Thymus (tissue), 14 donors: ENCODE measurements at places on chromosomes 3 and 15.

DNA sequence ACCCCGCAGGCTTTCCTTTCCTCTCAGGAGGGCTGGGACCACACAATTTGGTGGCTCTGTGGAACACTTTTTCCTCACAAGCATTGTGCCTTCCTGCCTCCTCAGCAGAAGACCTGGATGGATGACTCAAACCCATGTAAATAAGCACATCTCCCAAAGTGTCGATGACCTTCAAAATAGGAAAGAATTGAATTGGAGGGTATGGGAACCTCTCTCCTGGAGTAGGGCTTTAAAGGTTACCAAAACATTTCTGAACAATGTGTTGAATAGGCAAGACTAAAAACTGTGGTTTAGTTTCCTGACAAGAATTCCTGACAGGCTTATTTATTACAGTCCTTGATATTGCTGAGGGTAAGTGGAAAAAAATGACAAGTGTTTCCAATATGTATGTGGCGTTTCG lies 118.2 kb downstream of the ALDH1A2 start:
- no peak overlapping the region for H3K4me3 ChIP-seq
- no peak overlapping the region for H3K27ac ChIP-seq
- H3K36me3 ChIP-seq, result no peaks in the 10 kb centered on the region
- DNase-seq, result no peak
- H3K4me1 ChIP-seq, result no peaks in the 10 kb centered on the region

- no peak for DNase-seq
- no peak overlapping the region for H3K4me3 ChIP-seq
- no peaks in the 10 kb centered on the region for H3K36me3 ChIP-seq
- no peak overlapping the region for H3K27ac ChIP-seq
- no peaks in the 10 kb centered on the region for H3K4me1 ChIP-seq
Observed at GRCh38 chr3:117567906-117568305, 858.3 kb downstream of the TUSC7 start.

DNA sequence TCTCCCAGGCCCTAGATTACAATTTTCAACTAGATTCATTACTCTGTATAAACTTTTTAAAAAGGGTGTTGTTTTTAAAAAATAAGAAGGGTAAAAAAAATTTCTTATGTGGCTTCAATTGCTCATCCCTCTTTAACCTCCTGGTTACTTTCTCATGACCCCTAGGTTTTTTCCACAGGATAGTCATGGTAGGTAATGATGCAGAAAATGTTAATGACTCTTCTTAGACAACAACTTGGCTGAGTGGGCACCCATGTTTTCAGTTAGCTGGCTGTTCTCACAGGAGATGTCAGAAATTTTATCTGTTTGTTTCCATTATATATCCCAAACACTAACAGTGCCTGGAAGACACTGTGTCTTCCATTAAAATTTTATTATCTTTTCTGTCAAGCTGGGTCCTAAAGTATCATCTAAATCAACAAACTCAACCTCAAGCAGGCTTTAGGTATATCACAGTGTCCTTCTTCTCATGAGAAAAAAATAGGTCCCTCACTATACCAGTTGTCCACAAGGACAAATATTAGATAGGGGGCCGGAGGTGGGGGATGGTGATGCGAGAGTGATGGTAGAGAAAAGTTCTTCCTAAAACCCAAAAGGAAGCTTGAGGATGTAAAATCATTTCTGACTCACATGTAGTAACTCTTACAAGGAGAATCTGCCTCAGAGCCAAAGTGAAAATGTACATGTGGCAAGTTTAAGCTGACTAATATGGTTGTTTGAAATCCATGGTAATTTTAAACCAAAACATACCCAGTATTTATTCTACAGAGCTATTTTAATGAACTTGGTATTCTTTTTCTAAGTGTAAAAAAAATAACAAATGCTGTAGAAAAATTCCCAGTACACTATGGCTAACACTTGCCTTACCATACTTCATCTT lies 43.3 kb downstream of the PLOD2 start:
- H3K27ac ChIP-seq, result no peak overlapping the region
- no peak for DNase-seq
- no peaks in the 10 kb centered on the region for H3K27me3 ChIP-seq

DNA sequence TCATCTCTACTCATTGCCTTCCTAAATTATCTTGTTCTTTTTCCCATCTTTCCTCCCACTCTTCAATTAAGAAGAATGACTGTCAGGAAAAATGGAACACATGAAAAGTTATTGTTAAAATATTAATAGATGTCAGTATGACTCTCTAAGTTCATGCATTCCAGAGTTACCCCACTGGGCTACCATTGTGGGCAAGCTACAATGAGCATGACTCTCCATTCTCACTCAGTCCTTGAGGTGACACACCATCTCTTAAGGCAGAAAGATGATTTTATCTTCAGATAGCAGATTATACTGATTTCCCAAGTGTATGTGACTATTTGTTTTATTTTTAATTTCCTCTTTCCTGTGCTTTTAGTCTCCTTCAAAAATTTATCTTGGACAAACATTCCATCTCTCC lies 144.3 kb downstream of the ALCAM start:
- no peak overlapping the region for H3K4me3 ChIP-seq
- no peak overlapping the region for H3K27ac ChIP-seq
- H3K27me3 ChIP-seq, result no peaks in the 10 kb centered on the region
- DNase-seq, result no peak
- H3K36me3 ChIP-seq, result no peaks in the 10 kb centered on the region

GRCh38 chr3:191944835-191945234 lies 483.9 kb downstream of the PYDC2 start:
- H3K27ac ChIP-seq, result no peak overlapping the region
- no peaks in the 10 kb centered on the region for H3K4me1 ChIP-seq
- no peaks in the 10 kb centered on the region for H3K27me3 ChIP-seq
- no peak overlapping the region for H3K4me3 ChIP-seq
- no peaks in the 10 kb centered on the region for H3K36me3 ChIP-seq

DNA sequence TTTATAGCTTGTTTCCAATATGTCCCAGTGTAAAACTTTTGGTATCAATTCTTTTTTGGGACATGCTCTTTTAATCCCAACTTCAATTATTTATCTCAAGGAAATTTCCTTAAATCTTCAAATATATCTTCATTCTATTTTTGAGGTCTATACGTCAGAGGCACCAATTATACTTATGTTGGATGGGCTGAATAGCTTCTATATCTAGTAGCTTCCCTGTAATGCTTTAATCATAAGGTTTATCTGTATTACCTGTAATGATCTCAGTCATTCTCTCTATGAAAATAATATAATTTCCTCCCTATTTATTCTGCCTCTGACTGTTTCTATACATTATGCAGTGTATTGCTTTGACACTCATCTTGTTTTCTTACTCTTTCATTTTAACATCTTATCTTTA lies 29.9 kb upstream of the MCCC1 start:
- no peaks in the 10 kb centered on the region for H3K36me3 ChIP-seq
- no peaks in the 10 kb centered on the region for H3K4me1 ChIP-seq
- H3K4me3 ChIP-seq, result no peak overlapping the region
- H3K27ac ChIP-seq, result no peak overlapping the region

DNA sequence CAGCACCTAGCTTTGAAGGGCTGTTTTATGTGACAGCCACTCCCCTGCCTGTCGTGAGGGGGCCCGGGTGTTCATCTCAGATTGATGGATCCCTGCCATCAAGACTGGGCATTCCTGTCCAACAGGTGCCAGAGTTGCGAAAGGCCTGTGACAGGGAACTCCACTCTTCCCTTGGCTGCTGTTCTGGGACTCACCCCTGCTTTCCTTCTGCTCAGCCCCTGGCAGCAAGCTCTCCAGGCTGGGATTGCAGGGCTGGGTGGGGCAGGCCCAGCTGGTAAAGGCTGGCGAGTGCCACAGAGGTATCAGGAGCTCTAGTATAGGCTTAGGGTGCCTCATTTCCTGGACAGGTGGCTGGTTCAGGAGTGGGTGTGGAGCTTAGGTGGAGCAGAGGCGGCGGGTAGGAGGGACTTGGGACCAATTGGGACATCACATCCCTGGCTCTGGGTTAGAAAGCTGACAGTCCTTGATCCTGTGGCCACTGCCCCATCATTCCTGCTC lies at the start of gene PLA2G4B:
Gene PLA2G4B (plus strand): TSS at position 448 of the 498 bp plus-strand sequence. CDS start 67 bp downstream, outside the sequence.
- no peak within 1 kb of the TSS for H3K27ac ChIP-seq
- DNase-seq, result no peak
- H3K36me3 ChIP-seq, result peaks cover 3% of the 10 kb centered on the region
- no peak within 1 kb of the TSS for H3K4me3 ChIP-seq
- H3K27me3 ChIP-seq, result no peaks in the 10 kb centered on the region
- no peaks in the 10 kb centered on the region for H3K4me1 ChIP-seq

DNA sequence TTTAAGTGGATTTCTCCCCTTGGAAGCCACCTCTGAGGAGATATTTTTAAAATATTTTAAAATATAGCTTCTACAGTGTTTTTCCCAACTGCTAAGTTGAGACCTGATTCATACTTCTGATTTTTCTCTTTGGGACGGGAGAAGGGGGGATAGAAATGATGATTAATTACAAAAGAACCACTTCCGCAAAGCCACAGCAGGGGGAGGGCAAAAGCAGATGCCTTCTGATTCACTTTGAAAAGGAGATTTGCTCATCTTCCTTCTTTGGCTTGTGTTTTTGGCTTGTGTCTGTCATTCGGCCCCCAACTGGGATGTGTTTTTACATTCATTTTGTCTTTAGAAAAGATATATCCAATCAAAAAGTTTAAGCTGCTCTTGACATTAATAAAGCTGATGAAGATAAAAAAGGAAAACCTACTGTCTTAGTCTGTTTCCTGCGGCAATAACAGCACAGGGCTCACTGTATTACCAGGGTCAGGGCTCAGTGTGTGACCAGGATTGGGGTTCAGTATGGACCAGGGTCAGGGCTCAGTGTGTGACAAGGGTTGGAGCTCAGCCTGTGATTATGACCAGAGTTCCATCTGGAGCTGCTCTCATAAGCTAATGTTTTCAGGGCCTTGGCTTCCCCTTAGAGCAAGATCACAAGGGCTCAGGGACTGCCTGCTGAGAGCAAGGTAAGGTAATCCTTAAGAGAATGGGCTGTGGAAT lies 223.2 kb downstream of the MTHFS start:
- H3K27ac ChIP-seq, result no peak overlapping the region
- no peak for DNase-seq
- no peaks in the 10 kb centered on the region for H3K27me3 ChIP-seq
- no peaks in the 10 kb centered on the region for H3K4me1 ChIP-seq
- H3K36me3 ChIP-seq, result no peaks in the 10 kb centered on the region

GRCh38 chr3:170473358-170473757 lies 54.7 kb downstream of the CLDN11 start:
- H3K27me3 ChIP-seq, result peaks cover 6% of the 10 kb centered on the region
- no peaks in the 10 kb centered on the region for H3K4me1 ChIP-seq
- DNase-seq, result no peak

DNA sequence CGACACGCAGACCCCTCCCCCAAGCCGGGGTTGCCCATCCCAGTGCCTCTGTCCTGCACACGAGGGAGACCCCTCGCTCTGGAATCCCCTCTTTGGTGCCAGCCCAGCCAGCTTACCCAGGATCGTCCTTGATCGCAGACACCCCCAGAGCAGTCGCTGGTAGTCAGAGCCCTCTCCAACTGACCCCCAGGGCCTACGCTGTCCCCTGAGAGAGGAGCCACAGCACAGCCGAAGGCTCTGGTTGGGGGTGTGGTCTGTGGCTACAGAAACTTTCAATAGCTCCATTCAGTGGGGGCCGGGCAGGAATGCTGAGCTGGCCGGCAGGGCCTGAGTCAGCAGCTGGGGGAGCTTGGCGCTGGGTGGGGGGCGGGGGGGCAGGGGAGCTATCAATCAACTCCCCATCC lies at the start of gene LCTL:
Gene LCTL (minus strand): TSS at position 258 of the 404 bp plus-strand sequence. CDS start 633 bp downstream, outside the sequence.
- H3K27ac ChIP-seq, result no peak within 1 kb of the TSS
- H3K27me3 ChIP-seq, result no peaks in the 10 kb centered on the region
- no peaks in the 10 kb centered on the region for H3K4me1 ChIP-seq
- H3K36me3 ChIP-seq, result no peaks in the 10 kb centered on the region

DNA sequence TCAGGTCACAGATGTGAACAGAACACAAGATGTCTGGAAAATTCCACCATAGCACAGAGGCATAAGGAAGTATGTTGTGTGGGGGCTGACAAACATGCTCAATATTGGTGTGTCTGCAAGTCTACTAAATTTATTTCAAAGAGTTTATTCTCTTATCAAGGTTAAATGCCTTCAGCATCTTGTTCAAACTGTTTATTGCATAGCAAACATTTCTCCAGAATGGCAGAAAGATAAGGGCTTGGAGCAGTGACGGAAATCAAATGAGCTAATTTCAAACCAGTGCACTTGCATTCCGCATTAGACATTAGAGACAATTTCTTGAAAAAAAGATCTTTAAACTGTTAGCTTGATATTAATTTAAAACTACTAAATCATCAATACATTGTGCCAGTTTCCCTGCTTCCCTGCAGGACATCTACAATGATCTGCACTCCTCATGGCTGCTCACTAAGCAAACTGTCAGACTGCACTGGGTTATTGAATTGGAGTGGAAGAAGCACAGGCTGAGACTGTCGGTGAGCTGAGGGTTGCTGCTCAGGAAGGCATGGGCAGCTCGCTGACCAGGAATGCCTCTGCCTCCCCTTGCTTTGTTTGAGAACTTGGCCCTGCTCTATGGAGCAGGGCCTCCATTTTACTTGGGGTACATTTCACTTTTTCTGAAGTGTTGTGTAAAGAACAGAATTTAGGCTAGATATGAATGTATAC lies 89.4 kb downstream of the KCNAB1 start:
- no peak overlapping the region for H3K27ac ChIP-seq
- H3K27me3 ChIP-seq, result no peaks in the 10 kb centered on the region
- H3K4me3 ChIP-seq, result no peak overlapping the region
- DNase-seq, result no peak

DNA sequence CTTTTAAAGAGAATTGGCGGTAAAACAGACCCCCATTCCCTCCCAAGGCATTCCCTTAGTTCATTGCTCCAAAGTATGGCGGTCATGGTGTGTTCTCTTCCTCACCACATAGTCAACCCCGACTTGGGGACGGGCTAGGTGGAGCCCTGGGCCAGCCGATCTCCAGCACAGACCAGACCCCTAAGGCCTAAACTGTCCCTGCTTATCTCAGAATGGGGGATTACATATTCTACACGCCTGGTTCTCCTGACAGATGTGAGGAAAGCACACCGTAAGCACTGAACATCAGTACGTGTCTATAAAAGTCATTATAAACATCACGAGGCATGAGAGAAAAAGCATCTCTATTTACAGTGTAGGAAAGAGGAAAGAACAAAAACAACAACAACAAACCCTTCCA lies 244.5 kb upstream of the STT3B start:
- no peaks in the 10 kb centered on the region for H3K27me3 ChIP-seq
- H3K4me3 ChIP-seq, result no peak overlapping the region
- no peaks in the 10 kb centered on the region for H3K36me3 ChIP-seq
- H3K4me1 ChIP-seq, result peaks cover 21% of the 10 kb centered on the region
- H3K27ac ChIP-seq, result no peak overlapping the region

- no peaks in the 10 kb centered on the region for H3K4me1 ChIP-seq
- DNase-seq, result no peak
- H3K36me3 ChIP-seq, result no peaks in the 10 kb centered on the region
Observed at GRCh38 chr3:139016430-139017048, 4.2 kb downstream of the PRR23B start.
